ENCODE measurements at places on chromosomes 7 and 10.

DNA sequence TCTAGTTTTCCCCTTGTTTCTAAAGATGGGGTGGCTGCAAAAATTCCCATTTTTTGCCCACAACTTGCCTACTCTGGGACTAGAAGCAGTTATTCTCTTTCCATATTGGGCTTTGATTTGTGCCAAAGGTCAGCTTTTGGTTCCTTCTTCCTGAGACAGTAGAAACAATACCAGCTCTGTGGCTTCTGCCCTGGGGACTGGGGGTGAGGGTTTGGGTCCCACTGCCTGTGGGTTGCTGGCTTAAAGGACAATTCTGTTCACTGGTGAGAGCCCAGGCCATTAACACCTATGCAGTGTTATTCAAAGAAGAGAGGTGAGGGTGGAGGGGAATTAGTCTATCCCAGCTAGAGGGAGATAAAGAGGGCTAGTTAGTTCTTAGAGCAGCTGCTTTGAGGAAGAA is 171.5 kb downstream of the CPEB3 start:
- DNase-seq = no peak

DNA sequence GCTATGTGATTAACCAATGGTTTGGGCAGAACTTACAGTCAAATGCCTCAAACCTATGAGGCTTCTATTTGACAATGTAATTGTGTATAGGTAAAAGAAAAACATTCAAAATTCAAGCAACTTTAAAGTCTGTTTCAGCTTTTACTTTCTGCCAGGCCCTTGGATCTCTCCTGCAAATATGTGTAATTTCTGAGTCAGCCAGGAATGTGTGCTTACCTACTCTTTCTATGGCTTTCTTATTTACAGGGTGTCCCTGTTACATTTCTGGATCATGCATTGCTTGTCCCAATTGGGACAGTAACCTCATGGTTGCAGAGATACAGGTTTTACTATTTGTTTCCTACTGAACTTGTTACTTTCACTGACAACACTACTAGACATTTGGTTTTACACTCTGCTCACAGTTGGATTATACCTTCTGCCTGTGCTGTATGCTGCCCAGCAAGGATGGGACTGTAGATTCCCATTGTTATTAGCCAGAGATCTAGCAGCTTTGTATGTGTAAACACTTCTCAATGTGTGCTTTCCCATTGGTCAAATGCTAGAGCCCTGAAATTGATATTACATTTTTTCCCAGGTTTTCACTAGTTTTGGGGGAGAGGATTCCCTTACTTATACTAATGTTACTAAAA is 355.3 kb downstream of the ARL4A start:
- no peak for DNase-seq

GRCh38 chr7:80428161-80429054 is 83.5 kb downstream of the GNAT3 start:
- peak; percentile 56 for DNase-seq

- DNase-seq = no peak
Measured at GRCh38 chr10:118953598-118954393, 75.7 kb upstream of the NANOS1 start.

- DNase-seq = no peak
Measured at GRCh38 chr7:156820445-156821063, 72.4 kb downstream of the LMBR1 start.

GRCh38 chr10:87866412-87866974 is 3.1 kb downstream of the PTEN start:
- no peak for DNase-seq

DNA sequence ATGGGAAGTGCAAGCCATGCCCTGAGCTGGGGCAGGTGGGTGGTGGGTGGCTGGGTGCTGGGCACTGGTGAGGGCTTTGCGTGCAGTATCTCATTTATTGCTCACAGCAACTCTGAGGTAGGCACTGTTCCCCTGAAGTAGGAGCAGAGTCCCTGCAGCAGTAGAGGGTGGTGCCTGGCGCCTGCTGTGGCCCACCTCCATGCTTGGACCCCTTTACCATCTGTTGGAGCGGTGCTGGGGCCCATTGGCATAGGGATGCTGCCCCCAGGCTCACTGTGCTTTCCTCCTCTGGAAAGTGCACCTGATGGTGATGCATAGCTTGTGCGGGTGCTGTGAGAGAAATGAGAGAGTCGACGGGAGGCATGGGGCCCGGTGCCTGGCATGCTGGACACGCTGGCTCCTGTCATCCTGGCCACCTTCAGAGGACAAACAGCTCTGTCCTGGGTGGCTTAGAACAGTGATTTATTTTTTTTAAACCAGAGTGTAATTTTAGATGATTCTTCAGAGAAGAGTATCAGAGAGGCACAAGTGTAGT is 10.4 kb downstream of the SFRP5 start:
- DNase-seq = no peak

- no peak for DNase-seq
Measured at GRCh38 chr7:4792537-4793126, 17.2 kb downstream of the AP5Z1 start.

GRCh38 chr7:90923541-90923997 is 327.4 kb downstream of the CDK14 start:
- no peak for DNase-seq

DNA sequence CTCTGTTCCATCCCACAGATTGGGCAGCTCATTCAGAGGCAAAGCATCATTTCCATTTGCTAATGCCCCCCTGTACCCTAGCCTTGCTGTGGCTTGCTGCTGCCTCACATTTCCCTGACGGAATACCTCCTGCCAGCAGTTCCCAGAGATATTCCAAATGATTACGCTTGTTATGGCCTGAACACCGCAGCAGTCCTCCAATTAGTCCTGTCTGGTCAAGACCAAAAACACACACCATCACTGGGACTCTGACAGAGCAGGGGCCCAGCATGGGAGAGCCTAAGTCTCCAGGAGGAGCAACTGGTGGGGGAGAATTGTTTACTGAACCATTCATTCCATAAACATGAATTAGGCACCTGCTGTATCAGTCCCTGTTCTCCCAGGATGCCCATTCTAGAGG is 6.1 kb downstream of the OGDHL start:
- no peak for DNase-seq

DNA sequence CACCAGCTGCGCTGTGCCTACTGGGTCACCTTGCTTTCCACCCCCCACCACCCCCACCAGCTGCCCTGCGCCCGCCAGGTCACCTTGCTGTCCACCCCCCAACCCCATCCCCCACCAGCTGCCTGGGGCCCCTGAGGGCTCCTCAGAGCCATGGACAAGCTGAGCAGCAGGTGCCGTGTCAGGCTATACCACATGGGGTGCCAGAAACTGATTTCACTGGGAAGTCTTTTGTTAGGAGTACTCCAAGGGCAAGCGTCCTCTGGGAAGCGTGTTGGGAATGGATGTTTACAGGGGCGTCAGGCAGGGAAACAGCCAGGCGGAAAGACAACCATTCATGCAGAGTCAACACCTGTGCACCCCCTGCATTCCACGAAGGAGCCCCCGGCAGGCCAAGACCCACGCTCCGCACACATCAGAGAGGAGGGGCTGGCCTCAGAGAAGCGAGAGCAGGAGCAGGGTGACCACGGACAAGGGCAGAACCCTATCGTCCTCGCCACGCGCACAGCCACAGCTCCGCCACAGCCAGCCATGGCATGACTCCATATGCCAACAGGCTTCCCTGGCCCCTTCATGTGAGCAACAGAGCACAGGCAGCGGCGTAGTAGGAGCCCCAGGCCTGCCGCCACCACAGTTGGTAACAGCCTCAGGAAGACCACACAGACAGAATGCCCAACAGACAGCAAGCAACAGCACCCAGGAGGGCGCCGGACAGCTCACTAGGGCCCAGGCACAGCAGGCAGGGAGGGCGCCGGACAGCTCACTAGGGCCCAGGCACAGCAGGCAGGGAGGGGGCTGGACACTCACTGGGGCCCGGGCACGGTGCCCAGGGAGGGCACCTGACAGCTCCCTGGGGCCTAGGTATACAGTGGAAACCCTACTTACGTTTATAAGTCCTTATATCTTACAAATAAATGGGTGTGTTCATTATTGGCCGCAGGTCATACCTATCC is 180.8 kb downstream of the MAD1L1 start:
- DNase-seq = no peak

DNA sequence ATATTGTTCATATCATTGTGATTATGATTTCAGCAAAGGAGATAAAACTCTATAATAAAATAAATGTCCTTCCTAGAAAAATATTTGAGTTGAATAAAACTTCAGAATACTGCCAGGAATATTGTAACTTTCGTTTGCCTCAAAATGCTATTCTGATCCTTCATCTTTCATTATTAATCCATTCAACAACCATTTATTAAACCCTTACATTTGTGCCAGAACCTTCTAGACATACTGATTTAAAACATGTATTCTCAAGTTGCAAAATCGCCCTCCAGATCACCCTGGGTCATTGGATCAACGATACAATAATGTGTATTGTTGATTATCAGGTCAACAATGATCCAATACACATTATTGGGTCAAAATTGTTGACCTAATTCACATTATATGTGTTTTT is 759.8 kb downstream of the CNTNAP2 start:
- DNase-seq = no peak

All from suppressor macrophage (primary cell).